ENCODE measurements at places on chromosomes 12 and 14.

DNA sequence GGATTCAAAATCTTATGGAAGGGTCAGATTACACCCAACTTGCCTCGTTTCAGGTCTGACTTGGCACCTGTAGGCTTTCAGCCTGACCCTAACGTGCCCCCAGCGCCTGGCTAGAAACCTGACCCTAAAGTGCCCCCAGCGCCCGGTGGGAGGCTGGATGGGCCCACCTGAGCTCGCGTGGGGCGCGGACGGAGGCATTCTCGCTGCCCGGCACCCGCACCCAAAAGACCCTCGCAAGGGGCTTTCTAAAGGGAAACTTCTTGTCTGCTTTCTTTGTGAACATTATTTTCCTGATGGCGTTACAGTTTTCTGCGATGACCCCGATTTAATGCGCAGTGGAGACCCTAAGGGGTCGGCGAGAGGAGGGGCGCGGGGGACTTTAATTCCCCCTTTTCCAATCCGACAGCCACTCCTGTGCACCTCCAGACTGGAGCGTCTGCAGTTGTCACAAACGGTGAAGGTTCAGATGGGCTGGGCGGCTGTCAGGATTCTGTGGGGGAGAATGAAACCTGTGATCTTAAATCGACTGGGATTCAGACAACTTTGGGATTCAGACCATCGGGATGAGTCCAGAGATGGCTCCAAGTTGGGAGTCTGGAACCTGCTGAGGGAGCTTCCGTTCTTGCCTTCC, 751 bp upstream of the HRK start:
- DNase-seq: no peak

DNA sequence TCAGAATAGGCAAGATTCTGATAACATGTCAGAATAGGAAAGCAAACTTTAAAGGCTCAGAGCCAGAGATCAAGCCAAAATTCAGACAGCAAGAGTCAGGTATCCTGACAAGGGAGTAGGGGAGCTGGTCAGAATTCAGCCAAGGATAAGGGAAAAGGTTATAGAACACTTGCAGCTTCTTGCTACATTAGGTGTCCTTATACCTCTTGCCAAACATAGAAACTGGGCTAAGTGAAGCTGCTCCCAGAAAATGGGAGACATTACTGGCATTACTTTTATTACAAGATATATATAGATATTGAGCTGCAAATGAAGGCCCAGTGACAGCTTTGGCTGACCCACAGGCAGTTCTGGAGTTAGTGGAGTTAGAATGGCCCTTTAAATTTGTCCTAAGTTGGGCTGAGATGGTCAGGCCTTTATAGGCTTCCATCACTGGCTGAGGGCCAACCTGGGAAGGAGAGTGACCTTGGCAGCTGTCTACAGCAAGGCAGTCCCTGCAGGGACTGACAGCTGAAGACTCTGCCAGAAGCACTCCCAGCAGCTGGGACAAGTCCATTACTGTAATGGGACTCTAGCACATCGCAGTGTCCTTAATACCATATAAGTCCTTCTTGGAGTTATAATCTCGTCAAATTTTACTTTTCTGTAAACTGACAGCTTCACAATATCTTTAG, 83.0 kb downstream of the LRRC9 start:
- no peak for DNase-seq

GRCh38 chr12:92065018-92065499, 80.6 kb downstream of the BTG1 start:
- DNase-seq: peak; percentile 88

DNA sequence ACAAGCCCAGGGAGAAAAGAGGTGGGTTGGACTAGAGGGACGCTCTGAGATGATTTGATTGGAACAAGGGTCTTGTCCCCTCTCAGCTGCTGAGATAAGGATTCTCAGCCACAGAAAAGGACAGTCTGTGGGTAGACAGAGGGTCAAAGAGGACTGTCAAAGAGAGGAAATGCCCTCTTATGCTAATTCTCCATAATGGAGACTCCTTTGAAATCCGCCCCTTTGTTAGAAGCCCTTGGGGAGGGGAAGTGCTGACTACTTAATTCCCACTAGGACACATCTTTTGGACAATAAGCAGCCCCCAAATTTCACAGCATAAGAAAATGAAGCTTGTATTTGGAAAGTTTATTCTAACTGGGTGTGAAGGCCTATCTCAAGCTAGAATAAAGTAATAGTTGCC, 176.6 kb downstream of the KTN1 start:
- DNase-seq: no peak

- DNase-seq: no peak
These were observed 178.3 kb downstream of the PRKD1 start for GRCh38 chr14:29749327-29749726.

- no peak for DNase-seq
These were observed 554 bp upstream of the DEGS2 start for GRCh38 chr14:100159865-100160533.

- DNase-seq: no peak
These were observed 57.0 kb downstream of the NT5DC3 start for GRCh38 chr12:103783744-103784664.

- DNase-seq: no peak
These were observed 76.4 kb downstream of the BORCS5 start for GRCh38 chr12:12433203-12433731.

DNA sequence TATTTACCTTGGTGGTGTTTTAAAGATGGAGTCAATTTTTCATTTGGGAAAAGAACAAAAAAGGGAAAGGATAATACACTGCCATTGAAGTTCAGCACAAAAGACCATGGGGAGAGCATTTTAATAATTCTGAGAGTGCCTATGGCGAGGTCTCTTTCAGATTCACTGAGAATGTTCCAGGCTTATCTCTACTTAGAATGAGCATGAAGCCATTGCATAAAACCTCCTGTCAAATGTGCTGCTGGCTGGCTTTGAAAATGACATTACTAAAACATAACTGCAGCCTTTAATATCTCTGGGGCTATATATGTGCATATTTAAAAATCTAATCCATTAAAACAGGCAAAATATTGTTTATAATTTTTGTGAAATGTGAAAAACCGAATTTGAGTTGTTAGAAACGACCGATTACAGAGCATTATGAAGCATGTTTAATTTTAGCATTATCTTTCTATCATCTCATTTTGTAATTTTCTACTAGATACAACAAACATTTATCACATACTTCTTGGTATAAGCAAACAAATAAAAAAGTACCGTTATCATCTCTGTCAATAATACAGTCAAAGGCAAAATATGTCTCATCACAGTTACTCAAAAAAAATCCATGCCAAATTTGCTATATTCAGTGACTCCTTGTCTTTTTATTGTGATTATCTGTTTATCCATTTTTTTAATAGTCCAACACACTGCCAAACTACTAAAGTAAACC, 45.7 kb upstream of the YARS2 start:
- no peak for DNase-seq

DNA sequence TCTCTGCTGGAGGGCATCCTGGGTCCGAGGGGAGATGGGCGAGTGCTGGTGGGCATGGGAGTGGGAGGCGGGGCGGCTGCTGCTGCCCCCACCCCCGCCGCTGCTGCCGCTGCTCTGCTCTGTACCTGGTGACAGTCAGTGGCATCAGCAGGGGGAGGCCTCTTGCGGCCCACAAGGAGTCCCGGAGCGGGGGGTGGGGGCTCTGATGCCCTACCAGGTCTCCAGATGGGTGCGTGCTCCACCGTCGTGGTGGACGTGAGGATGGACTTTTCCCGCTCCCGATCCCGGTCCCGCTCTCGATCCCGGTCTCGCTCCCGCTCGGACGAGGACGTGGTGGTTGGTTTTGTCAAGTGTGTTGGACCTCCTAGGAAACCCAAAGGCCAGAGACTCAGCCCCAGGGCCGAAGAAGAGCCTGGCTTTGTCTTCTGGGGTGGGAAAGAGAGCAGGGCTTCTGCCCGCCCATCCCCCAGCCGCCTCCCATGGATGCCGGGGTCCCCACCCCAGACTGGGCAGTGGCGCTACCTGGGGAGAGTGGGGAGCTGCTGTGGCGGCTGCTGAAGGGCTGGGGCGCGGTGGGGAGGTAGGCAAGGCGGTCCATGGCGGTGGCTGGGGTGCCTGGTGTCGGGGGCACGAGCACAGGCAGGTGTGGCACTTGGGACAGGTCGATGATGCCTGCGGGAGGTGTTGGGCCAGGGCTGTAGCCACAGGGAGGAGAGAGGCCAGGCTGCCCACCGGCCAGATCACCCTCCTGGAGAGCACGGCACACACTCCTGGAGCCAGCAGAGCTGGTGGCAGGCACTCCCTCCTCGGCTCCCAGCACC, 45.4 kb downstream of the RFLNA start:
- no peak for DNase-seq

DNA sequence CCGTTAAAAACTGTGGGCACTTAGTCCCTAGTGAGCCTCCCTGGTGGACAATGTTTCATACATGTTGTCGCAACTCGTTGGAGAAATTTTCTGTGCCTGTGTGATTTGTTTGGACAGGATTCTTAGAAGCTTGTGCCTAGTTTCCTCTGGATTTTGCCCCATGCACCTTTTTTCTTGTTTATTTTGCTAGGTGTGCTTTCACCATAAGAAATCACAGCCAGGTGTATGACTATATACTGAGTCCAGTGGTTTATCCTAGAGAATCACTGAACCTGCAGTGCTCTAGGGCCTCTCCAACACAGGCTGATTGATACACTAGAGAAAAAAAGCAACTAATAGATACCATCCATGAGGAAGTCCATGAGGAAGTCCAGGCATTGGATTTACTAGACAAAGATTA, 33.1 kb upstream of the OASL start:
- DNase-seq: no peak

- no peak for DNase-seq
These were observed 48.3 kb upstream of the KICS2 start for GRCh38 chr12:64270411-64270810.

- DNase-seq: peak; percentile 1
These were observed 343 bp upstream of the NOVA1 start for GRCh38 chr14:26598081-26598671.

DNA sequence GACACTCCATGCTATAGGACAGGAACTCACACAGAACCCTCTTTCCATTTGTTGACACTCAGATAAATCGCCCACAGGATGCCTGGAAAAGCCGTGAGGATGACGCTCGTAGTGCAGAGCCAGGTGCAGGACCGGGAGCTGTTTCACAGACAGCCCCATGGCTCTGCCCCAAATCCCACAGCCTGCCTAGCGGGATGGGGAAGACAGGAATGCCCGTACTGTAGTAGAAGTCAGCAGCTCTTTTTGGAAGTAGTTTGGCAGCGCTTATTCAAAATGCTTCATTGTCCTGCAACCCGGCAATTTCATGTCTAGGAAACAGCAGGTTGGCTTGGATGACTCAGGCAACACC, 41.6 kb downstream of the JAG2 start:
- DNase-seq: no peak

DNA sequence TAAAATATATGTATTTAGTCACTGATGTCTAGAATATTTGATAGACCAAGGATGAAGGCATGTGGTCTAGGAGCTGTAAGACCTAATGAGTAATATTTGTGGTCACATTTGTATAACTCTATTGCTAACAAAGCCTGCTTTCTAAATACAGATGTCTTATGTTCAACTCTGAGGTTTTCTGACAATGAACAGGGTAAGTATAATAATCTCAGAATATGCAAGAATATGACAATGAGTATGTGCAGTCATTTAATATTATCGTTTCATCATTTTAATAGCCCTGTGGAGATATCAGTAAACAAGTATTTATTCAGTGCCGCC, 389.6 kb downstream of the LRIG3 start:
- DNase-seq: no peak

DNA sequence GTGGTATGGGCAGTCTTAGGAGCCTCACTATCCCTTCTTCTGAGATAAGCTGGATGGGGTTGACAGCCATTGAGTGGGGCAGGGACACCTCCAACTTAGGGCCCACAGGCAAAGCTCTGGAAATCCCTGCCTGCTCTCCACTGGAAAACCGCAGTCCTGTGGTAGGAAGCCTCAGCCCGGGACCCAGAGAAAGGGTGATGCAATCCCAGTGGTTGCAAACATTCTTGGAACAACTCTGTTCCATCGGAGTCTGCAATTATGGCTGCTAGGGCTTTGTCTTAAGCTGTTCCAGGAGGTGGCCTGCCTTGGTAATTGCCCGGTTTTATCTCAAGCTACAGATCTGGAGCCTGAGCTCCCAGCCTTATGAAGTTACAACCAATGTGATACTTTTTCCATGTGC, 133.4 kb downstream of the DICER1 start:
- DNase-seq: no peak

GRCh38 chr14:87156878-87157277, 836.1 kb downstream of the GALC start:
- no peak for DNase-seq

- no peak for DNase-seq
These were observed 58.6 kb downstream of the PHETA1 start for GRCh38 chr12:111310076-111310870.

DNA sequence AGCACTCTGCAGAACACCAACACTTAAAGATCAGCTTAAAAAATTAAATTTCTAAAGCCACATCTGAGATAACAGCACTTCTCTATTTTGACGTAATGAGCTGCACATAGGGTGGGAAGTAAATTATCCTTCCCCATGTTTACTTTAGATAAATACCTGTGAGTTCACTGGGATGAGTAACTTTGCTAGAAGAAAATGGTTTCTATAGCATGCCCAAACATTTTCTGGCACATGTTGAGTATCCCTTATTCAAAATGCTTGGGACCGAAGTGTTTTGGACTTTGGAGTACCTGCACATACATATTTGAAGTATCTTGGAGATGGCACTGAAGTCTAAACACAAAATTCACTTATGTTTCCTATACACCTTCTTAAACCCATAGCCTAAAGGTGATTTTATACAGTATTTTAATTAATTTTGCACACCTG, 6.6 kb downstream of the SLC38A2 start:
- no peak for DNase-seq

- DNase-seq: no peak
These were observed 8.7 kb downstream of the AKAP6 start for GRCh38 chr14:32337759-32338158.

- DNase-seq: no peak
These were observed 462.8 kb downstream of the GXYLT1 start for GRCh38 chr12:41681898-41682297.

DNA sequence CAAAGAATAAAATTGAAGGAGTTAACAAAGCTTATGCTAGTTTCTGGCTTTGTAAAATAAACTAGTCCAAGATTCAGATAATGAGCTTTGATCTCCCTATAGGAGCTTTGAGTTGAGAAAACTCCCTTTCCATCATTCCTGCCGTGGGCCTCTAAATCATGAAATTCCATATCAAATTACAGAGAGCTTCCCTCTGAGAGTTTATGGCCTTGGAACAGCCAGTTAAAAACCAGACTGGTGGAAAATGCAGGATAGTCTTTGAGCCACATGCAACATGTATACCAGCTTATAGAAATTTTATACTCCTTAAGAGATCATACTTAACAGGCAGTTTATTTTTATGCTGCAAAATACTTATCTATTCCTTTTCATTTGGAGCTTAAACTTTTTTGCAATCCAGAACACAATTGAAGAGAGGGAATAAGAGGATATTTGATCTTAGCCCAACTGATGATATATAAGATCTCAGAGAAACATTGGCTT, 175.8 kb upstream of the ATP2B1 start:
- no peak for DNase-seq

All from suppressor macrophage treated with lipopolysaccharide for 4 hours (primary cell).